ENCODE measurements at places on chromosomes 4 and X. TPM values are rescaled to one million over a fixed set of nuclear protein-coding genes. Genes with fewer than 3 reads are reported as not detected.

- no peaks in the 10 kb centered on the region for H3K36me3 ChIP-seq
- H3K27ac ChIP-seq: no peak overlapping the region
- peaks cover 3% of the 10 kb centered on the region for H3K4me1 ChIP-seq
- DNase-seq: no peak
- H3K4me3 ChIP-seq: no peak overlapping the region
Observed at GRCh38 chrX:79630033-79631009, 263.2 kb upstream of the ITM2A start.

DNA sequence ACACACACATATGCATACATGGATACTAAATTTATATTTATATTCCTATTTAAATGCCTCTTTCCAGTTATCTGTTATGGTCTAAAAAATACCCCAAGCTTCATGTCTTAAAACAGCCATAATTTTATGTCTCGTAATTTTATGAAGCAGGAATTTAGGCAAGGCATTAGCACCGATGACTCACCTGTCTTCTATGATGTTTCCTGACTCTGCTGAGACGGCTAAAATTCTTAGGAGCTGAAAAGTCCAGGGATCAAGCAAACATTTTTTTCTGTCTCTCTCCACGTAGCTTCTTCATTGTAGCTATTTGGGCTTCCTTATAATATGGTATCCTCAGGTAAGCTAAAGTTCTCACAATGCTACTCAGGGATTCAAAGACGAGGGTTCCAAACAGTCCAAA lies 930.3 kb downstream of the STIM2 start:
- no peak overlapping the region for H3K4me3 ChIP-seq
- DNase-seq: no peak
- H3K27me3 ChIP-seq: no peaks in the 10 kb centered on the region
- no peaks in the 10 kb centered on the region for H3K4me1 ChIP-seq

DNA sequence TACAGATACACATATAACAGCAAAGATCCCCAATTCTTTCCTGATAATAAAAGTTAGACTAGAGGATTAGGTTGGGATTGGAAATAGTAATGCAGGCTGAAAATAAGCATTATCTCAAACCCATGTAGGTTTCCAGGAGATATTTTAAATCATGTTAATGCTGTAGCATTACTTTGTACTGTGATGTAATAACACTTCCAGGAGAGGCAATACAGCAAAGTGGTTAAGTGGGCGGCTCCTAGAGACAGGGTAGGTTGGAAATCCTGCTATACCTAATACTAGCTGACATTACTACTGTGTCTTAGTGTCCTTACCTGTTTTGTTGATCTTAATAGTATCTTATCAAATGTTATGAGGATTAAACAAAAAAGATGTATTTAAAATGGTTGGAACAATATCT lies 9.6 kb downstream of the PAICS start:
- H3K36me3 ChIP-seq: peaks cover 4% of the 10 kb centered on the region
- DNase-seq: no peak
- H3K27me3 ChIP-seq: no peaks in the 10 kb centered on the region
- H3K4me1 ChIP-seq: no peaks in the 10 kb centered on the region

- H3K36me3 ChIP-seq: no peaks in the 10 kb centered on the region
- H3K27me3 ChIP-seq: no peaks in the 10 kb centered on the region
- no peaks in the 10 kb centered on the region for H3K4me1 ChIP-seq
- no peak overlapping the region for H3K27ac ChIP-seq
- no peak overlapping the region for H3K4me3 ChIP-seq
Observed at GRCh38 chrX:97763391-97763790, 879.7 kb downstream of the RPA4 start.

GRCh38 chr4:171281359-171281758 lies 531.8 kb upstream of the GALNTL6 start:
- no peak overlapping the region for H3K4me3 ChIP-seq
- no peaks in the 10 kb centered on the region for H3K36me3 ChIP-seq
- DNase-seq: no peak

- no peaks in the 10 kb centered on the region for H3K36me3 ChIP-seq
- H3K27ac ChIP-seq: no peak overlapping the region
- no peaks in the 10 kb centered on the region for H3K27me3 ChIP-seq
- DNase-seq: no peak
- H3K4me1 ChIP-seq: no peaks in the 10 kb centered on the region
Observed at GRCh38 chr4:141311246-141312204, 90.8 kb downstream of the ZNF330 start.

DNA sequence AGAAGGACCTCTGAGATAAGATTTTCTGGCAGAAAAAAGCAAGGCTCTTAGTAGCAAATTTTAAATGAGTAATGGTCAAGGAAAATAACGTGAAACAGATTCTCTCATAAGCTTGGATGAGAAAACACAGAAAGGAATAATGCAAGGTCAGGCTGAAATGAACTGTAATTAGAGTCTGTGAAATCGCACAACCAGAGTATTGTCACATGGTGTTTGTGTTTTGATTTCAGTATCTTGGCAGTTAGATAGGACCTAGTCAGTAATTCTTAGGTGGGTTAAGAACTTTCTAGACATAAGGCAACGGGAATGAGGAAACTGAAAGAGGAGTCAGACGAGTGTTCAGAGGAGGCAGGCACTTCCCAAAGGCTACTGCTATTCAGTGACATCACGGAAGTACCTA lies 34.6 kb downstream of the LIMCH1 start:
- no peak for DNase-seq
- no peak overlapping the region for H3K4me3 ChIP-seq
- no peak overlapping the region for H3K27ac ChIP-seq
- H3K36me3 ChIP-seq: no peaks in the 10 kb centered on the region
- no peaks in the 10 kb centered on the region for H3K4me1 ChIP-seq

DNA sequence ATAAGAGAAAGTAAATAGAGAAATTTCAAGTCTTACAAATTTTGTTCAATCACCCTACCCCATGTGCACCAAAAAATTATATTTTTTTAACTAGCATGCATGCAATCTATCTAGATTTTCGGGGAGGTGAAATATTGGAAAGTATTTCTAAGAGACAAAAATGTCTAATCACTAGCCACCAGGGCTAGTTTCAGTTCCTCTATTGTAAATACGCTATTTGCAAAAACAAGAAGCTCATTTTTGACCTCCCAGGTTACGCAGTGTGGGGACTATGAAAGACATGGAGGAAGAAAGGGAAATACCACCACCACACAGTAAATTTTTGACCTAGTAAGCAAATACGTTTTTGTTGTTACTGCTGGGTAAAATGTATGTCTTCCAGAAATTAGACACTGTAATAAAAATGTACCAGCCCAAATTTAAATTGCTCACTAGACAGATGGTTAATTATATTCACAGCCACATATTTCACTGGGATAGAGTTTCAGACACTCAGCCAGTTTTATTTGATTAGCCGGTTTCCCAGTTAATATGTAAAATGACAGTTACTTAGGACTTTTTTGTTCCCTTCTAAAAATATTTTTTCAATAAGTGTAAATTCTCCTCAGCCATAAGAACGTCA lies 2.2 kb downstream of the NEXMIF start:
- H3K4me3 ChIP-seq: peak overlapping the region; percentile 36
- H3K36me3 ChIP-seq: no peaks in the 10 kb centered on the region
- peak; percentile 54 for DNase-seq
- H3K4me1 ChIP-seq: peaks cover 11% of the 10 kb centered on the region
- no peak overlapping the region for H3K27ac ChIP-seq

DNA sequence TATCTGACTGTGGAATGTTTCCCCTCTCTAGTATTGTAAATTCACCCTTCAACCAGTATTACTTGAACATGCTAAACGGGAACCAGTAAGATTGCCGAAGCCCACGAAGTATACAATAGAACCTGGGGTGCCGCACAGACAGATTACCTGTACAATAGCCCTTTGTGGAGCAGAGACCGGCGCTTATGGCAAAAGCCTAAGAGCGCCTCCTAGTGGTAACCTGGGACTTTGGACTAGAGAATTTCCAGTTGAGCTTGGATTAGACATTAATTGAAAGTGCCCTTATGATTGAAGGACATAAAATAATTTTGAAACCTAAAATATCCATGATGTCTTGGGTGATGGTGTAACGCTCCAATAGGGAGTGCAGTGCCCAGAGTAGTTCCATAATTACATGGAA lies 14.1 kb downstream of the ZNF157 start:
- DNase-seq: peak; percentile 80
- peaks cover 8% of the 10 kb centered on the region for H3K4me1 ChIP-seq
- H3K4me3 ChIP-seq: no peak overlapping the region

- no peak for DNase-seq
- H3K4me3 ChIP-seq: peak overlapping the region; percentile 48
- peaks cover 56% of the 10 kb centered on the region for H3K27me3 ChIP-seq
- no peaks in the 10 kb centered on the region for H3K36me3 ChIP-seq
Observed at GRCh38 chr4:145481942-145482208, 222 bp downstream of the SMAD1 start.

DNA sequence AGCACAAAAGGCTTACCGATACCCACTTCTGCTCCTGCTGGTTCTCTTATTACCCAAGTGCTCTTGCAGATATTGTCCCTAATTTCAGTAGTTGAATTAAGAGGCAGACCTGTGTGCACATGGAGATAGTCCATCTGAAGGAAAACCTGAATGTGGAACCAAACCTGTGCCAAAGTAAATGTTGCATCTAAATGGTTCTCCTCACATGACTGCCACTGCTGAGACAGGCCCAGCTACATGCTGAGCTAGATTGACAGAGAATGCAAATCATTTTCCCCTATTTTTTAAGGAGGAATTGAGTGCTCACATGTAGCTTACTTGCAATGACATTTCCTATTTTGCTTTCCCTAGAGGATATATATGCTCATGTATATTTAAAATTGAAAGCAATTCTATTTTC lies 609.1 kb upstream of the TECRL start:
- no peaks in the 10 kb centered on the region for H3K4me1 ChIP-seq
- H3K27ac ChIP-seq: no peak overlapping the region
- no peaks in the 10 kb centered on the region for H3K27me3 ChIP-seq
- no peaks in the 10 kb centered on the region for H3K36me3 ChIP-seq

DNA sequence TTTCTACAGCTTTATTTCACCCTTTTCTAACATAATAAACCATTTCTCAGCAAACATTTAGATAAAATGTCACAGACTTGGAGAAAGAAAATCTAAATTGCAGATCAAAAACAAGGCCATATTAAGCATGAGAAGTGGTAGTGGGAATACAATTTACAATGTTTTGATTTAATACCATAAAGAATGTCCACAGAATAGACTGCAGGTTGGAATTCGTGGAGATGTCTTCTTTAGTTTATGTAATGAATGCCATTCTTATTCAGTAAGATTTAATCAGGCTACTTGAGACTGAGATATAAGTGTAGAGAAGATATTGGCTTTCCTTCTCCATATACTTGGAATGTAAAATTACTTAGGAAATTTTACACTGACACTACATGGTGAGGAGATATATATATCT lies 91.9 kb upstream of the ZFP42 start:
- no peak overlapping the region for H3K27ac ChIP-seq
- H3K36me3 ChIP-seq: no peaks in the 10 kb centered on the region
- H3K4me1 ChIP-seq: no peaks in the 10 kb centered on the region
- H3K27me3 ChIP-seq: no peaks in the 10 kb centered on the region
- H3K4me3 ChIP-seq: no peak overlapping the region

The TCEAL6 gene
- total RNA-seq: not detected

The DCAF4L1 gene
- total RNA-seq: 0.19 TPM

The HTN1 gene
- total RNA-seq: not detected

The PDGFC gene
- total RNA-seq: 0.10 TPM

The PPP4R3C gene
- total RNA-seq: not detected

The DSPP gene
- total RNA-seq: not detected

The PAQR3 gene
- total RNA-seq: 12.6 TPM

The CXCL3 gene
- total RNA-seq: not detected

The TRO gene
- total RNA-seq: 5.8 TPM

The TBC1D25 gene
- 24.6 TPM for total RNA-seq

The DGAT2L6 gene
- not detected for total RNA-seq
